ENCODE measurements at places on chromosomes 16 and 17. TPM values are rescaled to one million over a fixed set of nuclear protein-coding genes. Genes with fewer than 3 reads are reported as not detected.

Gene LRRC37B
- 11.9 TPM for polyA plus RNA-seq

Gene TUBB3
- polyA plus RNA-seq = 1.8 TPM

Gene SULT1A1
- 29.7 TPM for polyA plus RNA-seq

Gene CES5A
- not detected for polyA plus RNA-seq

Gene FAM20A
- polyA plus RNA-seq = 5.1 TPM

Gene HBA2
- polyA plus RNA-seq = 6.1 TPM

Gene KRTAP9-4
- not detected for polyA plus RNA-seq

Gene LUC7L3
- 210 TPM for polyA plus RNA-seq

Gene UBALD2
- polyA plus RNA-seq = 21.8 TPM

Gene TOM1L1
- 14.2 TPM for polyA plus RNA-seq

Gene SDR42E2
- polyA plus RNA-seq = 0.07 TPM

Gene CTRB2
- 30,463 TPM for polyA plus RNA-seq

Gene ITFG1
- 5.9 TPM for polyA plus RNA-seq

Gene ARHGDIG
- 165 TPM for polyA plus RNA-seq

Gene LONP2
- polyA plus RNA-seq = 31.4 TPM
